ENCODE measurements at places on chromosomes 4 and X.

GRCh38 chrX:19785647-19786046, 101.8 kb downstream of the SH3KBP1 start:
- no peak for DNase-seq

GRCh38 chr4:53307819-53308780, 57.8 kb downstream of the SCFD2 start:
- no peak for DNase-seq

- DNase-seq, result no peak
Observed at GRCh38 chrX:124634363-124634762, 288.0 kb downstream of the SH2D1A start.

DNA sequence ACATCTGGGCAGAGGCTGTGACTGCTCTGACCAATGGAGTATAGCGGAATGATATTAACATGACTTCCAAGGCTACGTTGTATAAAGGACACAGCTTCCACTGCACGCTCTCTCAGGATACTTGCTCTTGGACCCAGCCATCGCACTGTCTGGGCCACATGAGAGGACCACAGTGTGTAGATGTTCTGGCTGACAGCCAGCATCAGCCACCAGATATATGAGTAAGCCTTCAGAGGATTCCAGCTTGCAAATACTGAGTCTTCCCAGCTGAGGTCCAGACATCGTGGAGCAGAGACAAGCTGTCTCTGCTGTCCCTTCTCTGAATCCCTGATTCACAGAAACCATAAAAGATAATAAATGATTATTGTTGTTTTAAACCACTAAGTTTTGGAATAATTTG, 146.8 kb upstream of the USP9X start:
- DNase-seq, result no peak

DNA sequence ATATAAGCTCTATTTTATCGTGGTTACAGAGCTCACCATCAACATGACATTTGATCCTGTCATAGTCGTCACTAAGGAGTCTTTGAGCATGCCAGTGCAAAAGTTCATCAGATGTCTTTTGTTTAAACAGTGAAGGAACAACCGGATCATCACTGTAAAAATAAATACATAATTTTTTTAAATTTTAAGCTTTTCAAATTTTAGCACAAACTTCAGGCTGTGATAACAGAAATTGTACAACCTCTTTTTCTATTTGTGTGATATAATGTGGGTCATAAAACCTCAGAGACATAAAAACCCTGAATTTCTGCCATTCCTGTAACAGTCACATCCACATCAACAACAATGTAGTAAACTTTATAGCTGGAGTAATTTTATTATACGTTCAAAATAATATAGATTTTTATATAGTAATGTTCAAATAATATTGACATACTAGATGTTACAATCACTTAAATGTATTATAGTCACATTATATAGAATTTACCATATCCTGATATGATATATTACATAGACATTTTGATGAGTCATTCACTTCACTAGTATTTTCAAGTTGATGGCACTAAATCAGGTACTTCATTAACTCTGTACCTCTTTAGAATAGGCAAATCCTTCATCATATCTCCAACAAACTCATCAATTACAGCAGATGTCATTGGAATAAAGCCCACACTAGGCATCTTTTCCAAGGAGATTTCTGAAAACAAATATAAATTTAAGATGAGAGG, 47.7 kb downstream of the DDX60L start:
- no peak for DNase-seq

DNA sequence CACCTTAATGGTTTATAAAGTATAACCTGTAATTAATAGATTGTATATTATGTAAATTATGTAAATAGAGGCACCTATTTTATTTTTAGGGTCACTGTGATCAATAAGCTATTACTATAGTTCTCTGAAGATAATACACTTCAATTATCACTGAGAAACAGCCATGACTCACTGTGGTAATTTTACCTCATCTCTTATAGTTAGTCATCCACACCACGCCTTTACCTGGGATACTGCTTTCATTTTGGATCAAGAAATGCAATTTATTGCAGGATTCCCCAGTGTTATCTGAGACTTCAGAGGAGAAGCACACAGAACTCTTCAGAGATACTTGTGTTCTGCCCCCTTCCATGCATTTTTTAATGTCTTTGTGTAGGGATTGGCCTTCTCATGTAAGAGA, 348.1 kb upstream of the ATOH1 start:
- no peak for DNase-seq

DNA sequence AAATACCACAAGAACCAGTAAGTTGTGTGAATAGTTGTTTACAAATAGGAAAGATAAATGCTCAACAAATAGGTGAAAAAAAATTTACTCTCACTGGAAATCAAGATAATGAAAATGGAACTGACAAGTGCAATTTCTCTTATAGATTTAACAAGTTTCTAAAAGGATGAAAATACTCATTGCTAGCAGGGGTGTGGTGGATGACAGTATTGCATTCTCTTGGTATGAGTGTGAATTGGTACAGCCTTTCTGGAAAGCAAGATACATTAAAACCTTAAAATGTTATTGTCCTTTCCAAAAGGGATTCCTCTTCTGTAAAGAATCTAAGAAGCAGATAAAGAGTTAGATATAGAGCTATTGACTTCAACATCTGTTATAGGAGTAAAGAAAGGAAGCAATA, 240.0 kb upstream of the RPS6KA3 start:
- no peak for DNase-seq

DNA sequence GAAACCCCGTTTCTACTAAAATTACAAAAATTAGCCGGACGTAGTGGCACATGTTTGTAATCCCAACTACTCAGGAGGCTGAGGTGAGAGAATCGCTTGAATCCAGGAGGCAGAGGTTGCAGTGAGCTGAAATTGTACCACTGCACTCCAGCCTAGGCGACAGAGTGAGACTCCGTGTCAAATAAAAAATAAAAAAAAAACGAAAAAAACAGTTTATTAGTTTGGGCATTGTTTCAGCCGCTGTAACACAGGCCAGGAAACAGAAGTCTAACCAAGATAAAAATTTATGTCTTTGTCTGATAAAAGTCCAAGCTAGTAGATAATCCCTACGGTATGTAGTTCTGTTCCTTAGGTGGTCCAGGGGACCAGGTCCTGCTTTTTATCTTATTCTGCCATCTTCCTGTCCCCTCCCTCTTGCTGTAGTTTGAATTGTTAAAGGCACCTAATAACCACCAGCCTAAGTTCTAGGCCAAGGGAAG, 21.4 kb downstream of the USO1 start:
- DNase-seq, result no peak

DNA sequence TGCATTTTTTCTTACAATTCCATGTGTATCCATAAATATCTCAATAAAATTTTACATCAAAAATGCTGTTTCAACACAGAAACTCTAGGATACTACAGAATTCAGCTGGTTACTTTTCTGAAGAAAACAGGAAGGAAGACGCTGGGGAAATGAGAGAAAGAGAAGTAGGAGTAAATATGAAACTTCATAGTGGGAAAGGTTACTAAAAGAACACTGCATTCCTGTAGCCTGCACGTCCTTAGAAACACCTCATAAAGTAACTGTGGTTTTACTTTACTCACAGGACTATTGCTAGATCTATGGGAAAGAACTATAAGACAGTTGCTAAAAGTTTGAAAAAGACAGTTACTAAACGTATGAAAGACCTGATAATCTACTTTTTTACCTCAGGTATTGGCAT, 23.1 kb downstream of the ATP11C start:
- no peak for DNase-seq

- DNase-seq, result peak; percentile 40
Observed at GRCh38 chr4:173013232-173013930, 155.2 kb upstream of the GALNT7 start.

DNA sequence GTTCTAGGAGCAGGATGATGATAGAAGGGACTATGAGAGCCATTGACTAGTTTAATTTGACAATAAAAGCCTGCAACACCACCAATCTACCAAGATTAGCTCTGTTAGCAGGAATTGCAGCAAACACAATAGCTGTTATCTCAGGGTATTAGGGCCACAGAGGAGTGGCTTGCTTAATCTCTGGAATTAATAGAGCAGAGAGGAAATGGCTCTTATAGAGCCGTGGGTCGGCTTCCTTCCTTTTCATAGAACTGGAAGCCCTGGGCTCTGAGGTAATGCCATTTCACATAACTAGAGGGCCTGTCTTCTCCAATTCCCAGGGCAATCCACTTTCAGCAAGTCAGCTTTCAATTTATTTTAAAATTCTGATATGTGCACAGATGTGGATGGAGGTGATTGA, 83.0 kb downstream of the MAMLD1 start:
- no peak for DNase-seq

DNA sequence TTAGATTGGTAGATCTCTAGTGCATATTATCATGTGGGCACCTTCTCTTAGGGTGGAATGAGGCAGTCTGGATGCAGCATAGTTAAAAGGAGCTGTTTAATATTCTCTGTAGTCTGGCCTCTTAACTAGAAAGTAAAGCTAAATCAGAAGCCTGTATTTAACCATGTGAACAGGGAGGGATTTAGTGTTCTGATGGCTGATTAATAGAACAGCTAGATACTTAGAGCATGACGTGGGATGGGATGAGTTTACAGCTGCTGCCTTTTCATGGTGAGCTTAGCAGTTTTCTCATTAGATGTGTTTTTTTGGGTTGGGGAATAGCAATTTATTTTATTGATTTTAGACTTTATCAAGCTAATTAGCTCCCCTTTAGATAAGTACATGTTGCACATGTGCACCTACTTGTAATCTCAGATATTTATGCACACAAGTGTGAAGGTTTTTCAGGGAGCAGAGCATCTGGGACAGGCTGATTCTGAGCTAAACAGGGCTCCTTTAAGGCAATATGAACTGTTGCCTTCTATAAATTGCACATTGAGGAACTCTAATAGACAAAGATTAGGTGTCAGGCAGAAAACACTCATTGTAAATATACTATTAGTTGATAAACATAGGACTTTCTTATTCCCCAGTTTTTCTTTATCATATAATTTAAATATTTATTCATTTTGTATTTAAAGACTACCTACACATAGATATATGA, 34.1 kb downstream of the YIPF6 start:
- no peak for DNase-seq

- no peak for DNase-seq
Observed at GRCh38 chrX:16082470-16083085, 40.8 kb upstream of the GRPR start.

DNA sequence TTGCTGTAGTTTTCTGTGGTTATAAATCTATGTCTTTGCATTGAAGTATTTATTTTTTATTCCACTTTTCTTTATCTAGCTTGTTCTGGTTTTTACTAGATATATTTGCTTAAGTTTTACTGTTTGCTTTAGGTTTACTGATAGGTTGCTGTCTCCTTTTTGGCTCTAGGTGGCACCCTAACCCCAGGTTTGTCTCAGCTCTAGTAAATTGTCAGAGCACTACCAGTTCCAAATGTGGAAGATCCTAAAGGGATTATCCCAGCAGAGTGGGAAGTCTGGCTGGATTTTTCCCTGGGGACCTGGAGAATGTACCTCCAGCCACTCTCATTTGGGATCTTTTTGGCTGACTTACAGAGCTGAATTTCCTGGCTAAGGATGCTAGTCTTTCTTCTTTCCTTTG, 106.1 kb downstream of the PBDC1 start:
- peak; percentile 8 for DNase-seq

- DNase-seq, result peak; percentile 93
Observed at GRCh38 chr4:1289207-1290164, at the start of gene MAEA. Gene MAEA, plus strand, starts transcription at chr4:1289891. Its CDS starts 23 bp downstream, at chr4:1289914.

DNA sequence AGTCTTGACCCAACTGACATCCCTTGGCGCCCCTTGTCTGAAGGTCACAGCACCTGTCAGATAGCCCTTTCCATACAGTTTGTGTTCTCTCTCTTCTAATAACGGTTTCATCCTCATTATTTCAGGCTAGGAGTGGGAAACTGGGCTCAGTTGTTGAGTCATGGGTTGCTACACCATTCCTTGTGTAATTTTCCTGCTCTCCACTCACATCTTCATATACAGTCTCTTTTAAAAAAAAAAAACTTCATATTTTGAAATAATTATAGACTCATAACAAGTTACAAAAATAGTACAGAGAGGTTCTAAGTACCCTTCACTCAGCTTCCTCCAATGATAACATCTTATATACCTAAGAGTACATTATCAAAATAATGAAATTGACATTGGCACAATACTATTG, 60.2 kb upstream of the GRPR start:
- DNase-seq, result no peak

DNA sequence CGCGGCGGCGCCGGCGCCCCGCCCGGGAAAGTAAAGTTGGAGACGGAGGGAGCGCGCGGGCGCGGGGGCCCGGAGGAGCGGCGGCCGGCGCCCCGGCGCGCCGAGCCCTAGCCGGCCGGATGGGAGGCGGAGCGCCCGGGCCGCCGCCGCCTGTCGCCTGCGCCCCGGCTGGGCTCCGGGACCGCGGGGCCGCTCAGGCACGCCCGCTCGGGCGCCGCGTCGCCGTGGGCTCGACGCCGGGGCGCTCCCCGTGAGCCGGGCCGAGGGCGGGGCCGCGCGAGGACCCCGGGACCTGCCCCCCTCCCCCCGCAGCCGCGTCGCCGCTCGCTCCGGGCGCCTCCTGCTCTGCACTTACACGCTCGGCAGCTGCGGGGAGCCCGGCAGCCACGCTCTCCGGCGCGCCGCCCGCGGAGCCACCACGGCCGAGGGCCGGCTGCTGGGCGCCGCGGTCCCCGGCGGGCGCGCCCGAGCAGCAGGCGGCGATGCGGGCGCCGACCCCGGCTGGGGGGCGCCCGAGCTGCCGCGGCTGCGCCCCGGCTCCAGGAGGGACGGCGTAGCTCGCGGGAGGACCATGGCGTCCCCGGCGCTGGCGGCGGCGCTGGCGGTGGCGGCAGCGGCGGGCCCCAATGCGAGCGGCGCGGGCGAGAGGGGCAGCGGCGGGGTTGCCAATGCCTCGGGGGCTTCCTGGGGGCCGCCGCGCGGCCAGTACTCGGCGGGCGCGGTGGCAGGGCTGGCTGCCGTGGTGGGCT, at the start of gene ADRA2C:
Gene ADRA2C (plus strand): TSS at position 350 of the 749 bp plus-strand sequence. CDS start 222 bp downstream, at position 572.
- no peak for DNase-seq

Data from naive thymus-derived CD8-positive, alpha-beta T cell (primary cell).